Cardiac septum (tissue), 1 donor: ENCODE measurements at places on chromosomes 16 and 17. TPM values are rescaled to one million over a fixed set of nuclear protein-coding genes. Genes with fewer than 3 reads are reported as not detected.
A peak's percentile ranks its signal among the peaks of the same experiment; 100 is the strongest.

GRCh38 chr17:73910206-73910605, 266.0 kb upstream of the SDK2 start:
- no peak for DNase-seq

- peak; percentile 33 for DNase-seq
Observed at GRCh38 chr17:36705874-36706731, 104.7 kb downstream of the MRM1 start.

Gene CES4A
- total RNA-seq, result 11.9 TPM

Gene MYH1
- 0.16 TPM for total RNA-seq

DNA sequence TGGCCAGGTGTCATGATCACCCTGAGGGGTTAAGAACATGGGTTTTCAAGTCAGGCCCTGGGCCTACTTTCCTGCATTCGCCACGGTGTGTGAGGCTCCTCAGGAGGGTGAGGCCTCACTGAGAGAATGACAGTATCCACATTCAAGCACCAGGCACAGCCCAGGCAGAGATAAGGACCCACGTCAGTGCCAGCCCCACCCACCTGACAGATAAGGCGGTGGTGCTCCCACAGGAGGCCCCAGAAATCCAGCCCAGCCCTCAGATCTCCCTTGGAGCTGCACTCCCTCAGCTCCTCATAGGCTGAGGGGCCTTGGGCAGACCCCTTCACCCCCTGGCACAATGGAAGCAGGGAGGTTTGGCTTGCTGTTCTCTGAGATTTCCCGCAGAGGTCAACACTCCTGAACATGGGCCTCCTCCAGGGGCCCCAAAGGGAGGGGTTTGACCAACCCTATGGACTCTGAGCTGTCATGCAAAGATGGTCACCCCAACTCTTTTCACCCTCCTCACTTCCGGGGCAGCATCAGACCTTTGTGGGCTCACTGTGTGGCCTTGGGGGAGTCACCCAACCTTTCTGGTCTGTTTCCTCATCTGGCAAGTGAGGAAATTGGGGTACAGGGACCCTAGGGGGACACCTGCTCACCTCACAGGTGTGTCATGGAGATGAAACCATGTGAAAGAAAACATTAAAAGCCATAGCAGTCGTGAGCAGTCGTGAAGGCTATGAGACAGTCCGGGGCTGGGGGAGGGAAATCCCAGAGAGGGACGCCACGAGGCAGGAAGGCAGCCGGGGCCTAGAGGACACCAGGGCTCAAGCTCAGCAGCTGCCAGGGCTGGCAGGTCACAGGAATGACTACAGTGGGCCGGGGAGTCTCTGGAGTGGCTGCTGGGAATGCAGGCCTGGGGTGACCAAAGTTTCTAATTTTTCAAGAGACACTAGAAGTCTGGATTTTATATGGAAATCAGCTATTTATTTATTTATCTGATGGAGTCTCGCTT, 15.4 kb downstream of the PLLP start:
- no peak for DNase-seq

GRCh38 chr17:64061178-64061898, 40.9 kb upstream of the ICAM2 start:
- DNase-seq, result no peak

DNA sequence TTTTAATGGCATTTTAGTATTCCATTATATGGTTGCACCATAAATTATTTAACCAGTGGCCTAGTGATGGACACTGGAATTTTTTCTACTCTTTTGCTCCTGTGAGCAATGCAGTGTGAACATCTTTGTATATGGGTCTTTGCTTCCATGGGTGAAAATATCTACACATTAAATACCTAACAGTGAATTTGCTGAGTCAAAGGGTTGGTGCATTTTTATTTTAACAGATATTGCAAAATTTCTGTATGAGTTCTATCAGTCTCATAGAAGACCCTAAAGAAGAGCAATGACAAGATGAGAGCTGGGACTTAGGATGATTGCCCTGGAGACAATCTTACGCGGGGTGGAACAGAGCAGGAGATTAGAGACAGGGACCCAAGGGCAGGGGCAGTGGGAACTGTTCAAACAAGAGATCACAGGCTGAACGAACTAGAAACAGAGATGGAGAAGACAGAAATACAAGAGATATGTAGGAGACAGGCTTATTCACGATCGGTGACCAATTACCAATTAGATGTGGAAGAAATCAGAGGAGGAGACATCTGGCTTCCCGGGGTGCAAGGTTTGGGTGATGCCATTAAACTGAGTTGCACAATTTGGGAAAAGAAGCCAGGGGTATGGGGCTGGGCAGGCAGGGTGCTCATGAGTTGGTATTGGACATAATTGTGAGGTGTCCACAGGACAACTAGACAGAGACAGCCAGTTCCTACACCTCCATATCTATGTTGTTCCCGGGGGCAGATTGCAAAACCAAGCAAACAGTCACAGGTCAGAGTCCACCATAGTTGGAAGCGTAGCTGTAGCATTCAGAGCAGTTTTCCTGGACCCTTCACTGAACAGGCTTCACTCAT, 39.9 kb upstream of the LONP2 start:
- no peak for DNase-seq

DNA sequence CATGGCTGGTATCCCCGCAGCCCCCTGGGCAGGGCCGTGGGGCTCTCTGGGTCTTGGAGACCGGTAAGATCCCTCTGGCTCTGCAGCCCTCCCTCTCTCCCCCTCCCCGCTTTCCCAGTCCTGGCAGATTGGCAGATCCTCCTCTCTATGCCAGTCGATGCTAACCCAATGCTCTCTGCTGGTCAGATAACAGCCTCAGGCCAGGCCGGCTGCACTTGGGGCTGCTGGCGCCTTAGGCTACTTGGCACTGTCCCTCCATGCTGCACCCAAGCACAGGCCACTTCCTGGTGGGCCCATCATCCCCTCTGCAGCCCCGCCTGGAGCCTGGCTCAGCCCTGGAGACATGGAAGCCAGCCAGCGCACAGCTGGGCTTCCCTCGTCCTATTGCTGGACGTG, 81.7 kb downstream of the RTN4RL1 start:
- no peak for DNase-seq

Gene PYY
- total RNA-seq, result not detected

Gene TRIM25
- total RNA-seq, result 15.2 TPM

- no peak for DNase-seq
Observed at GRCh38 chr16:50267151-50267631, 840 bp downstream of the ADCY7 start.

DNA sequence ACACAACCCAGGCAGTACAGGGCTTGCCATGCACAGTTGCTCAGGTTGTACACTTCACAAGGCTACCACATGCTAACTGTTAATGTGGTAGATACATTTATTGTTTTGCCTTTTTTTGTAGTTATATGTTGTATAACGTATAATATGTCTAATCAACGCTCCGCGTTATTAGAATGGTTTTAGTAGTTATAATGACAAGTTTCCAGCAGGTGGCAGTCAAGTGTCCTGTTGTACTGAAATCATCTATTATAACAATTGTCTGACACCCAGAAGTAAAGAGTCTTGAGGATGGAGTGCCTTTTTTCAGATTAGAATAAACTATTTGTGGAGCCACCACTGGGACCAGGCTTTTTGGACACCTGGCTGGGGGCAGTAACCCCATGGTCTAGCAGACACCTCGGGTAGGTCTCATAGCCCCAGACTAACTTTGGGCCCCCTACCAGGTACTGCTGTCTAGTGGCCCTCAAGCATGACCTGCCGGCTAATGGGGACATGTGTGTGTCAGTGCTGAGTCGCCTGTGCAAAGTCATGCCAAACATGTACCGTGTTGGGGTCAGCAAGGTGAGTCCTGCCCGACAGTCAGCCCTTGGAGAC, 32.8 kb downstream of the MYO15A start:
- DNase-seq, result no peak

Gene ZFPM1
- 9.6 TPM for total RNA-seq

GRCh38 chr17:10771148-10771547, 32.8 kb downstream of the TMEM238L start:
- DNase-seq, result peak; percentile 15

Gene PRSS21
- not detected for total RNA-seq

- DNase-seq, result no peak
Observed at GRCh38 chr16:50324345-50324744, 44.4 kb downstream of the BRD7 start.

GRCh38 chr16:23141033-23141432, 8.2 kb downstream of the USP31 start:
- DNase-seq, result no peak

DNA sequence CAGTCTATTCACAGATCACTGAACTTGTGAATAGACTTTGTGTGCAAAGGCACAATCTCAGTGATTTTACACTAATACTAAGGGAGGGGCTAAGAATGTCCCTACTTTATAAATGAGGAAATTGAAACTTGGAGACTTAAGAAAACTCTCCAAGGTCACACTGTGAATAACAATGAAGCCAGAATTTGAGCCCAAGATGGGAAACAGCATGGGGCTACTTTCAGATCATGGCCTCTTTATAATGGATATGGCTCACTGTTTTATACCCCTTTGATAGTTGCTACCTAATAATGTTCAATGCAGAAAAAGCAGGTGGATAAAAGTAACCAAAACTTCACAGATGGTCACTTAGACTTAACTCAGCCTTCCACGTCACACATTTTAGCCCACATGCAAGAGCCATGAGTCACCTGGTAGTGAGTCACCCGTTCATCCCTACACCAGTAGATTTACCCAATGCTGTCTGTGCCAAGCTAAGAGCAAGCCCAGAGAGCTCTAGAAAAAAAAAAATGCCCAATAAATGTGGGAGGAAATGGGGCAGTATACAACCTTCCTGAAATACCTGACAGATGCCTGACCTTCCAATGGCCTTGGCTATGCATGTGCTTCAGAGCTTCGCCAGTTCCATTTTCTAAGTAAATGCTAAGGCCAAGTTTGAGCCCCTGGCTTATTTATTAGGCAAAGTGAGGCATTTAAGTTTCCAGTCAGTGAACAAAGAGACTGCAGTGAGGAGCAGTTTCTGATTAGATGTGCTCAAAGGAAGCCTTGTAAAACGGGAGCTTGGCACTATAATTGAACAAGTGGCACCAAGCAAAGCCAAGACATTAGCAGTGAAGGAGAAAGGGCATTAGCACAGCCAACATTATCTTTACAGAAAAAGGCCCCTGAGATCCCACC, 219.7 kb downstream of the TMEM114 start:
- DNase-seq, result no peak

DNA sequence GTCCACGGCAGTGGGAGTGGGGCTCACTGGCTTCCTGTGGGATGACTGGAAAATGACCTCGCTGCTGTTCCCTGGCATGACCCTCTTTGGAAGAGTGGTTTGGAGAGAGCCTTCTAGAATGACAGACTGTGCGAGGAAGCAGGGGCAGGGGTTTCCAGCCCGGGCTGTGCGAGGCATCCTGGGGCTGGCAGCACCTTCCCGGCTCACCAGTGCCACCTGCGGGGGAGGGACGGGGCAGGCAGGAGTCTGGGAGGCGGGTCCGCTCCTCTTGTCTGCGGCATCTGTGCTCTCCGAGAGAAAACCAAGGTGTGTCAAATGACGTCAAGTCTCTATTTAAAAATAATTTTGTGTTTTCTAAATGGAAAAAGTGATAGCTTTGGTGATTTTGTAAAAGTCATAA, 7.8 kb upstream of the RNF213 start:
- peak; percentile 86 for DNase-seq

Gene OMG
- total RNA-seq, result 0.62 TPM

Gene MATCAP1
- 22.2 TPM for total RNA-seq

Gene NETO2
- 1.4 TPM for total RNA-seq

GRCh38 chr16:50560903-50561863, 13.0 kb downstream of the NKD1 start:
- DNase-seq, result no peak

GRCh38 chr16:78307824-78308528, 208.5 kb downstream of the WWOX start:
- DNase-seq, result no peak

Gene SLC6A2
- not detected for total RNA-seq

- no peak for DNase-seq
Observed at GRCh38 chr17:2449486-2449885, 48.6 kb upstream of the MNT start.

Gene CSH1
- total RNA-seq, result not detected

GRCh38 chr16:19245326-19245925, 40.1 kb upstream of the CLEC19A start:
- DNase-seq, result no peak

DNA sequence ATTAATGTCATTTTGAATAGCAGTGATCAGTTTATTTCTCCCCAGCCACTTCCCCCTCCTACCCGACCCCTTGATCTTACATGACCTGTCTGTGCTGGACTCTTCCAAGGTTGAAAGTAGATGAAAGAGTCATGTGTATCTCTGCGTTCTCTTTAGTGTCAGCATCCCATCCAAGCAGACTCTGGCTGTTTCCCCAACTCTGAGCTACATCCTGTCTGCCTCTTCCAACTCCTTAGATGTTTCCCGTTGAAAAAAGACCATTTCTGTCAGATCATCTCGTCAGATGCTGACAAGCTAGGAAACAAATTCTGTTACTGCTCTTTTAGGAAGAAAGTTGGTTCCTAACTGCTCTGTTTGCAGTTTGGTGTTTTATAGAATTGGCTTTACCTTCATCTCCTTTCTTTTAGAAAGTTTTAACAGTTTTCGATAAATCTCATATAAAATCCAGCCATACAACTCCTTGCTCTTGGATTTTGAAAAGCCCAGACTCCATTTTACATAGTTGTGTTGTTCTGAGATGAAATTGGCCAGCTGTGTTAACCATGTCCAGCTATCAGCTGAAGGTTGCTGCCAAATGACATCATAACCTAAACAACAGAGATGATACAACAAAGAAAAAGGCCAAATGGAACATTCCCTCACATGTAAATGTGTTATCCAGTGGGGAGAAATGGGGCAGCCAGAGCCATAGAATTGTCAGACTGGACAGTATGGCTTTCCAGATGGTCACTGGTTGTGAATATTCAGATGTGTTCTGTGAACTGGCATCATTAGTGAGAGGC, 43.5 kb downstream of the CYB561 start:
- DNase-seq, result no peak

GRCh38 chr17:41335747-41336146, 14.9 kb downstream of the KRT33A start:
- no peak for DNase-seq

DNA sequence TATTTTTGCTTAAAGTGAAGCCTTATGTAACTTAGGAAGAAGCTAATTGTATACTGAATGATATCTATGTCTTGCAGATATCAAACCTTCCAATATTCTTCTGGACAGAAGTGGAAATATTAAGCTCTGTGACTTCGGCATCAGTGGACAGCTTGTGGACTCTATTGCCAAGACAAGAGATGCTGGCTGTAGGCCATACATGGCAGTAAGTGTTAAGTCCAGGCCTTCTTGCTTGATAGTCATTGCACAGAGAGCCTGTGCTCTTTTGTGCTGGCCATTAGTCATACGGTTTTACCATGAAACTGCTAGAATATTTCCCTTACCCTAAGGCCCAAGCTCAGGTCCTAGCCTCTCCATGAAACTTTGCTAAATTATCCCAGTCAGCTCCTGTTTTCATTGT, 92.5 kb downstream of the MAP2K4 start:
- DNase-seq, result no peak

GRCh38 chr17:65987988-65988387, 203.9 kb downstream of the CEP112 start:
- DNase-seq, result no peak

GRCh38 chr16:3536851-3537250, 36.0 kb downstream of the CLUAP1 start:
- no peak for DNase-seq
